ENCODE measurements at places on chromosomes 12 and 14.
A peak's percentile ranks its signal among the peaks of the same experiment; 100 is the strongest.

- no peak for DNase-seq
Observed at GRCh38 chr14:98173305-98173704, 1098.7 kb downstream of the BCL11B start.

- no peak for DNase-seq
Observed at GRCh38 chr14:94867946-94868771, 98.2 kb upstream of the GSC start.

- no peak for DNase-seq
Observed at GRCh38 chr14:89983375-89983774, 27.6 kb downstream of the TDP1 start.

GRCh38 chr14:34093883-34094282, 143.0 kb upstream of the EGLN3 start:
- DNase-seq: no peak

- DNase-seq: no peak
Observed at GRCh38 chr14:23464700-23465099, 4.8 kb upstream of the NGDN start.

GRCh38 chr12:68792952-68793351, 15.0 kb upstream of the MDM2 start:
- DNase-seq: peak; percentile 39

DNA sequence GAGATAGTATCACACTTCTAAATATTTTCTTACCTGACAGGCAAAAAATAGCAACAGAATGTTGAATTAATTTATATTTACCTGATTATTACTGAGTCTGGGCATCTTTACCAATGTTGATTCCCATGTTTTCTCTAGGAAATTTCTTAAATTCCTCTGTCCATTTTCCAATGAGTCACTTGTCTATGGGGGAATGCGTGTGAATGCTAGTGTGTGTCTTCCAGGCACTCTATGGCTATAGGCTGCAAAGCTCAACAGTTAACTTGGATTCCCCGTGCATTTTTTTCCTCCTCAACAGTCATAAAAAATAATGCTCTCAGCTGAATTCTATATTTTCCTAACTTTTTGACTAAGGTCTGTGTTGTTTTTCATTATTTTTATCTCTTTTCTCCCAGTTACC, 1385.8 kb upstream of the FLRT2 start:
- no peak for DNase-seq

DNA sequence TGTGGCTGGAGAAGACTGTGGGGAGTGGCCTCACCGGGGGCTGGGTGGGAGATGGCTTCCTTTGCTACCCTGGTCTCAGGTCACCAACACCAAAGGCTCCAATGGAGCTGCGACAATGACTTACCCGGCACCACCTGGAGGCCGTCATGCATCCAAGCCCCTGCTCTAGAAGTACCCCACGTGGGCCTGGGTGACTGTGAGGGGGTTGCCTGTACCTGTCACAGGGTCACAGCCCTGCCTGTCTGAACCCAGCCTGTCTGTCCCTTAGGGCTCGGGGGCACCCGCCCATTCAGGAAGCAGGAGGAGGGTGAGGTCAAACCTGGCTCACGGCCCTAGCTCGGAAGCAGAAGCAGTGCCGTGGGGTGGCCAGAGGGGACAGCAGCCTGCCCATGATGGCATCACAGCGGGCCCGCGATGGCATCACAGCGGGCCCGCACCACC, 18.9 kb downstream of the ABCB9 start:
- peak; percentile 54 for DNase-seq

DNA sequence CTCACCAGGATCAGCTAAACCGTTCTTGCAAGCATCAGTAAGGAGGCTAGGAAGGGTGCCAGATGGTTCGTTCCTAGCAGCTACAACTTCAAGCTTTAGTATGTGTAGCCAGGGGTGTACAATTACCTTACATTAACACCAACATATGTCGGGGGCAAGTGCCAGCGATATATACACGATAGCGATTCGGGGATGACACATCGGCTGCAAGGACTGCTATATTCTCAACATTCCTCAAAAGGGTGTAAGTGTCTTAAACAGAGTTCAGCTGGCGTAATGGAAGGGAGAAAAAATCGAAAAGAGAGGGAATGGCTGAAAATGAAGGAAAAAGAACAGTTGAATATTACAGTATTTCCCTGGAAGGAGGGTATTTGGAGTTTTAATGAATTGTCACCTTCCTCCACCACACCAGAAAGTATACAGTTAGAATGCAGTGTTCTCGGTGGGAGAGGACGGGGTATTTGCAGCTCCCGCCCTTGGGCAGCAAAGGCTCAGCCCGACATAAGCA, 545 bp downstream of the LIMA1 start:
- DNase-seq: peak; percentile 50

GRCh38 chr14:36805131-36805559, 143.5 kb downstream of the PAX9 start:
- no peak for DNase-seq

- no peak for DNase-seq
Observed at GRCh38 chr14:95303552-95303951, 16.2 kb downstream of the CLMN start.

DNA sequence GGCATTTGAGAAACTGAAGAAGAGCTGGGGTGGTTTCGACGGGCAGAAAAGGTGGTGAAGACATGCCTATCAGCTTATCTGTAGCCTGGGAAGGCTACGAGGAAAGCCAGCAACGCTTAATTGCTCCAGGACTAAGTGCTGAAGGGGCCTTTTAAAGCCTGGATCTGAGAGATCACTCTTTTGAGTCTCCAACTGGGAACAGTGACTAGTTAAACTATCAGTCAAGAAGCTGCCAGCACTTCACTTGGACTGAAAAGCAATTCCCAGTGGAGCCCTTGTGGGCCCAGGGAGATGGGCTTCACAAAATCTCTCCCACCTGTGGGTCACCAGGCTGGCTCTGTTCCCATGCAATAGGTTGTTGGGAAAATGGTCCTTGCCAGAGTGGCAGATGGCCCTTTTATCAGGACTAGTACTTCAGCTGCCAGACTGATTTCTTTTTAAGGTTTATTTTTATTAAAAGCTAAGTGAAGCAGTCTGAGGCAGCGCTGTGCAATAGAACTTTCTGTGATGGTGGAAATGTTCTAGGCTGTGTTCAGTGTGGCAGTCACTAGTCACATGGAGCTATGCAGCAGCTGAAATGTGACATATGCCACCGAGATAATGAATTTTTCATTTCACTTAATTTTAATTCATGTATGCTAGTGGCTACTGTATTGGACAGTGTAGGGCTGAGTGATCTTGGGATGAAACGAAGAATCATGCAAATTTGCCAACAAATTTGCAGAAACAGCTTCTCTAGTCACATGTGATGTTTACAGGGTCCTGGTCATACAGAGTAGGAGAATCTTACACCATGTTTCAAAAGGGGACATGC, 276.8 kb downstream of the PCNX1 start:
- DNase-seq: no peak
